KG1 (cell line): ENCODE measurements at places on chromosomes 11 and 22.

GRCh38 chr11:121932646-121933185 lies 183.3 kb downstream of the BLID start:
- DNase-seq = no peak

DNA sequence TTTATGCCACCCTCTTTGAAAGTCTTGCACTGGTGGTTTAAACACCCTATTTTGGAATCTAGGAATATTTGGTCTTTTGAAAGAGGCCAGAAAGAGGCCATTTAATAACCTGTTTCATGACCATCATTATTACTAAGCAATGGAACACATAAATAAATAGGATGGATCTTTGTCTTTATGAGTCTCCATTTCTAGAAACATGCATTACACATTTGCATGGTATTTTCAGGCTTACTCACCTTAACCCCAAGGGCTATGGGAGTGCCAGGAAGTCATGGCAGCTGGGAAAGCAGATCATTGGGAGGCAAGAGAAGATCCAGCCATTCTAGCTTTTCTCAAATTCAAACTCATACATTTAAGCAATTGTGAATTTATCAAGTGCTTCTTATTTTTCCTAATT lies 185.8 kb upstream of the POU2AF2 start:
- DNase-seq = no peak

- no peak for DNase-seq
These were observed 11.1 kb downstream of the MRPL21 start for GRCh38 chr11:68892576-68892975.

DNA sequence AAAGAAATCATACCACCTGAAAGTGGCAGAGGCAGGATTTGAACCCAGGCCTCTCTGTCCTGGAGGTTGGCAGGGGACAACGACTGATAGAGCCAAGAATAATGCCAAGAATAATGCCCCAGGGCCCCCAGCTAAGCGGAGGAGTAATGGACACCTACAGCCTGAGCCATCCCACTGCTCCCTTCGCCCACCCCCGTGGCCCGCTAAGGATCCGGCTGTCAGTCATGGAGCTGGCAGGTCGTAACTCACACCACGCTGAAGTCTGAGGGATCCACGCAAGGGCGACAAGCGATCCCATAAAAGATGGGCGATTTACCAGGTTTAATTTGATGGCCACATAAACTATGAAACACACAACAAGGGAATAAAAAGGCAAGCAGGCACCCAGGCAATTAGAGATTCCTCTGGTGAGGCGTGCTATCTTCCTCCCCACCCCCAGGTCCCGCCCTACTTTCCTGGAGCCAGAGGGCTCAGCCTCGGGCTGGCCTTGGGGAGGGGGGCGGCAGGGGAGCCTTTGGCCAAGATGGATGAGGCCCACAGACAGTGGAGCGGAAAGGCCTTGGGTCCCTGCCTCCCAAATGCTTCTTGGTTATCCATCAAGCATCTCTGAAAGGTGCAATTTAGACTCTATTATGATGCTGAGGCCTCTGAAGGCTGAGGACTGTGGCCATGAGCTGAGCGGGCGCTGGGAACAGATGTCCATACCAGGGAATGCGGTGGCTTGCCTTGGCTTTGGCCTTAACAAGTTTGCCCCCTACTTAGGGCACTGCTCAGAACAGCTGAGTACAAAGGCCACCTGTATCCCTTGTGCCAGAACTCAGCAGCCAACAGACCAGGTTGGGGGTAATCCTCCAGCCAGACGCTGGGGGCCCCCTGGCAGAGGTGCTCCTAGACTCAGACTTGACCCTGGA lies 55.2 kb downstream of the MACROD1 start:
- DNase-seq = no peak
